NCI-H1105 treated with DMSO at 0.1 percent for 48 hours (cell line): ENCODE measurements at places on chromosomes 12 and 14.

DNA sequence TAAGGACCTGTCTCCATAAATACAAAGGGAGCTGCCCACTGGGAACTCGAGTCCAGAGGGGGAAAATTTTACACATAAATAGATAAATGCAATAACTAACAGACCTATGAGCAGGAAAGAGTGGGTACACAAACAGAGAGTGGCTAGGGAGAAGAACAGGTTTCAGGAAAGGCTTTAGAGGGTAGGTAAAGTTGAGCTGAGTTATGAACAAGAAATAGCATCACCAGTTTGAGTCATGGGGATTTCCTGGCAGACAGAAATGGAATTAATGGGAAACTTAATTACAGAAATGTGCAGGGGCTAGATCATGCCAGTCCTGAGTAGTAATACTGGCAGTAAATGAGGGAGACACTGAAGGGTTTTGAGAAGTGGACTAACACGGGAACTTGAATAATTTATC, 58.0 kb upstream of the CCDC175 start:
- no peak for DNase-seq

GRCh38 chr12:6524648-6525047, 9.7 kb upstream of the GAPDH start:
- DNase-seq = no peak

GRCh38 chr14:41606282-41606531, 469 bp upstream of the LRFN5 start:
- DNase-seq = peak; percentile 91

GRCh38 chr14:80956922-80957321, 1.5 kb downstream of the TSHR start:
- no peak for DNase-seq

DNA sequence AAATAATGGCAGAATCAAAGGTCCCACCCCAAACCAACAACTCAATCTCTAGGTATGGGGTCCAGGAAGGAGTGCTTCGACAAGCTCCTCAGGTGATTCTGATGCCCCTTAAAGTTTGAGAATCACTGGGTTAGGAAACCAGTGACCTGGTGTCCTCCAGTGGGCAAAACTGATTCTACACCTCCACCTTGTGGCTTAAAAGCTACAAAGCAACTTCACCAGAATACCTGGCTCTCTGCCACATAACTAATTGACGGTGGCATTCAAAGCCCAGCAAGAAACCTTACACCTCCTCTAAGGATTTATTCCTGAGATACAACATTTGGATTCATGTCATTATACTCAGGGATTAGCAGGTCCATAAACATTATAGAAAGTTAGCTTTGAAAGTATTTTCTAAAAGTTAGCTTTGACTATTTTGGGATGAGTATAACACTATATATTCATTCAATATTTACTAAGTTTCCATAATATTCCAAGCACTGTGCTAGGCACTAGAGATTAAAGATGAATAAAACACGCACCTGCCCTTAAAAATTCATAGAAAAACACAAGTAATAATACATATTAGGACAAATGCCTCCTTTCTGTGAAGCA, 45.4 kb downstream of the DCAF5 start:
- DNase-seq = peak; percentile 89

DNA sequence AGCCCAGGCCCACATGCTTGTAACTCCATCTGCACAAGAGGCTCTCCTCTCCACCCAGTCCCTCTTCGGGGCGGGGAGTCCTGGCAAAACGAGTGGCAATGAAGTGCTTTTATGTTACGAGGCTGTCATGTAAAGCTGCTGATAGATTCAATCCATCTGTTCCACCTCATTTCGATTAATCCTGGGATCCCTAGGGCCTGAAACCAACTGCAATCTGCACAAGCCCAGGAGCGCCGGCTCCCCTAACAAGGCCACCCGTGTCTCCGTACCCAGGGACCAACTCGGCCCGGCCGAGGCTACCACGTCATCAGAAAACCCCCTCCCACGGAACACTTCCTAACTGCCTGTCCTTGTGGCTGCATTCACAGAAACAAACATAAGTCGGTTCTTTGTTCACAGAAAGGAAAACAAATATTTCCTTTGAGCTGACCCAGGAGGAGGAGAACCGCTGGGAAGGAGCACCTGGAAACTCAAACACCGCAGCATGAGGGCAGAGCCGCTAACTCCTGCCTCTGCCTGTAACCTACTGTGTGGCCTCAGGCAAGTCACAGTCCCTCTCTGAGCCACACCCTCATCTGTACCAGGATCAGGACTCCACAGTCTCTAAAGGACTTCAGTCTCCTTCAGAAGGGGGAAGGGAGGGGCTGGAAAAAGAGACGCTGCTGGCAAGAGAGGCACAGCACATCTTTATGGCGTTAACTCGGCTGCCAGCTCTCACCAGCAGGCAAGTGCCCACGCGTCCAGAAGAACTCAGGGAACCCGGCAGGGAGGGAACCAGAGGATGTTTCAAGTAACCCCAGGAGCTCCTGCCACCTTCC, 47.8 kb downstream of the CCDC88C start:
- peak; percentile 17 for DNase-seq

DNA sequence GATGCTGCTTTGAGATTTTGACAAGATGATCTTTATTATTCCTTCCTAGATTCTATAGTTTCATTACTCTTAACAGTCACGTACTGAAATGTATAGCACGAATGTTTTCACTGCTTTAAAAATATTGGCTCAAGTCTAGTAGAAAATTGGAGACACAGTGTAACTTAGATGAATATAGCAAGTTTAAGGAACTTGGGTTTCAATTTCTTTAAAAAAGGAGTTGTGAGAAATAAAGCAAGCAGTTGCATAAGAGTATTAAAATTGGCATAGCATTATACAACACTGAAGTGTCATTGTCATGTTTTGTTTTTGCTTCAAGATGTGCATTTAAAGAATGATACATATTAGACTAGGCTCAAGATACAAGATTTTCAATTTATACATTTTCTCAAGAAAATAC, 624.8 kb upstream of the NOVA1 start:
- no peak for DNase-seq

DNA sequence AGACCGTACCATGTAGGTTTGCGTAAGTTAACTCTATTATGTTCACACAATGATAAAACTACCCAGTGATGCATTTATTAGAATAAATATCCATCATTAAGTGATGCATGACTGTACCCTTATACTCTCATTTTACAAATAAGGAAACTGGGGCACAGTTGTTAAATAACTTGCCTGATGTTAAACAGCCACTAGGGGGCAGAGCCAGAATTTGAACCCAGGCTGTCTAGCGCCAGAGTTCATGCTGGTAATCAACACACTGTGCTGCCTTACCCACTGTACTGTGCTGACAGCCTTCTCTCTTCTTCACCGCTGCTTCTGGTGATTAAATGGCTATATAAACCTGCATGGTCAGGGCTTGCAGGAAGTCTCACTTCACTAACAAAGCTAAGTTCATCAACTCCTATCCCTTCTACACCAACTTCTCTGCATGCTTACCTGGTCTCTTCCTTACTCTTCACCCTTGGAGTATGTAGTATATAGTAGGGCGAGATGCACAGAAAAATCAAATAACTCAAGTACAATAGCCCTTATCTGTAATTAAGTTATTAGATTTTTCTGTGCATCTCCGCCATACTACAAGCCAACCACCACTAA, 43.6 kb upstream of the APPL2 start:
- DNase-seq = no peak

- no peak for DNase-seq
Observed at GRCh38 chr12:122880668-122881067, 15.3 kb downstream of the VPS37B start.

DNA sequence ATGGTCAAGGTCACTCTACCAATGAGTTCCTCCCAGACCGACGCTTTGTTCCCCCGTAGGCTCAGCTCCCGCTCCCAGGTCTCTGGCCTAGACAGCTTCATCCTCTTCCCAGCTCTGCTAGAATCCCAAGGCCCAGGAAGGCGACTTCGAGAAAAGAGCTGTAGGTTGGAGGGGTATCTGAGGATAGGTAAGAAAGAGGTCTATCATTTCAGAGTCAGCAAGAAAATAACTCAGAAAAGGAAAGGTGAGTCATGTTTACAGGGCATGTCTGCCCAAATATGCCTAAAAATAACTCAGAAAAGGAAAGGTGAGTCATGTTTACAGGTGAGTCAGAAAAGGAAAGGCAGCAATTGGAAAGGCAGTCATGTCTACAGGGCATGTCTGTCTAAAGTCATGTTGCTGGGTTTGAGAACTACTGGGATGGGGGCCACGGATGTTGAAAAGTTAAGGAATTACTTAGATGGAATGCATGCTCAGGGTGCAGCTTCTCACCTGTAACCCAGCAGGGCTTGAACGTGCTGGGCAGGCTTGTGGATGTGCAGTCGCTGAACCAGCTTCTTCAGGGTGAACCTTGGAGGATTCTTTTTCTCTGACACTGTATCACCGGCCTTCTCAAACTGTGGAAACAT, 12.2 kb downstream of the TEP1 start:
- DNase-seq = no peak

- DNase-seq = no peak
Observed at GRCh38 chr14:72610831-72611200, 283.1 kb downstream of the DPF3 start.

GRCh38 chr12:57460468-57460784, 841 bp downstream of the GLI1 start:
- no peak for DNase-seq

GRCh38 chr12:75526655-75527511, 15.5 kb upstream of the KRR1 start:
- peak; percentile 62 for DNase-seq

DNA sequence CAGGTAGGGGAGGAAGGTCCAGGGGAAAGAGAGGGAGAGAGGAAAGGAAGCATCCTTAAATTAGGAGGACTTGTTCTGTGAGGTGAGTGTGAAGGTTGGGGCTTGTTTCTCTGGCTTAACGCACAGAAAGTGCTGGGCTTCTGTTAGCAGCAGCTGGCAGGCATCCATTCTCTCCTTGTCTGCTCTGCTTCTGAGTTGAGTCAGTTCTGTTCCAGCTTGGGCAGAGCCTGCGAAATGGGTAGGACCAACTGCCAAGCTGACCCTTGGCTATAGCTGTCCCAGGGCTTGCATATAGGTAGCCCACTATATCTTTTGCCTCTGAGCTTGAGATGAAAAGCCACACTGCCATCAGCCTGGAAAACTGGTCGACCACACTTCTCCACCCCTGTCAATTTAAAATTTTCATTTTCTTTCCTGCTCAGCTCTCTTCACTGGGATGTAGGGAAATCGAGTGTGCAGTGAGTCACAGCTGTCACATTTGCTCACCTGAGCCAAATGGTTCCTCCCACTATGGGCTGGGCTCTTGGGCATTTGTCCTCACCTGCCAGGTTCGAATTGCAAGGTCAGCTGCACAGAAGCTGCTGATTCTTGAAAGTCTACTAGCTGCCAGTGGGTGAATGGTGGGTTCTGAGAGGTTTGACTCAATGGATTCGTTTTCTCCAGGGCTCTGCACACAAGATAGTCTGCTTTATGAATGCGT, 256.4 kb upstream of the PWP1 start:
- DNase-seq = peak; percentile 37

DNA sequence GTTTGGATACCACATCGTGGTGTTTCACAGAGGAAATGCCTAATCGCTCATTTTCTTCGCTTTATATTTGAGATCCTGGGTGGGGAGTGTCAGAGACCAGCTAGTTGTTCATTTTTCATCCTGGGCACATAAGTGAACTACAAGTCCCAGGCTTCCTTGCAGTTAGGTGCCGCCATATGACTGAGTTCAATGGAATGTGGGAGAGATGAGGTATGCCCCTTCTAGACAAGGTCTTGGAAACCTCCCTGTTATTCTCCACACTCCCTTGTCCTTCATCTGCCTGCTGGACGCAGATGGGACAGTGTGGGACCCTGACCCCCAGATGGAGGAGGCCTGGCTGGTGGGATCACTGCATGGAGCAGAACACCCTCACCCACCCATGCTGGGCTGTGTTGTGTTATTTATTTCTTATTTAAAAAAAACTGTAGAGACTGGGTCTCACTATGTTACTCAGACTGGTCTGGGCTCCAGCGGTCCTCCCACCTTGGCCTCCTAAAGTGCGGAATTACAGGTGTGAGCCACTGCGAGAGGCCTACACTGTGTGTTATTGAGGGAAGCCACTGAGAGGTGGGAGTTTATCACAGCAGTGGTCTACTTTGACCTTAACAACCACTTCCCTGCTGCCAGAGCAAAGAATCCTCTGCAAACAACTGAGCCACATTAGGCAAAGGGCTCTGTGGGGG, 42.9 kb upstream of the VRK1 start:
- no peak for DNase-seq

GRCh38 chr12:124927201-124928094, 13.0 kb upstream of the UBC start:
- DNase-seq = no peak

GRCh38 chr14:55077170-55078151, 26.0 kb downstream of the MAPK1IP1L start:
- no peak for DNase-seq

DNA sequence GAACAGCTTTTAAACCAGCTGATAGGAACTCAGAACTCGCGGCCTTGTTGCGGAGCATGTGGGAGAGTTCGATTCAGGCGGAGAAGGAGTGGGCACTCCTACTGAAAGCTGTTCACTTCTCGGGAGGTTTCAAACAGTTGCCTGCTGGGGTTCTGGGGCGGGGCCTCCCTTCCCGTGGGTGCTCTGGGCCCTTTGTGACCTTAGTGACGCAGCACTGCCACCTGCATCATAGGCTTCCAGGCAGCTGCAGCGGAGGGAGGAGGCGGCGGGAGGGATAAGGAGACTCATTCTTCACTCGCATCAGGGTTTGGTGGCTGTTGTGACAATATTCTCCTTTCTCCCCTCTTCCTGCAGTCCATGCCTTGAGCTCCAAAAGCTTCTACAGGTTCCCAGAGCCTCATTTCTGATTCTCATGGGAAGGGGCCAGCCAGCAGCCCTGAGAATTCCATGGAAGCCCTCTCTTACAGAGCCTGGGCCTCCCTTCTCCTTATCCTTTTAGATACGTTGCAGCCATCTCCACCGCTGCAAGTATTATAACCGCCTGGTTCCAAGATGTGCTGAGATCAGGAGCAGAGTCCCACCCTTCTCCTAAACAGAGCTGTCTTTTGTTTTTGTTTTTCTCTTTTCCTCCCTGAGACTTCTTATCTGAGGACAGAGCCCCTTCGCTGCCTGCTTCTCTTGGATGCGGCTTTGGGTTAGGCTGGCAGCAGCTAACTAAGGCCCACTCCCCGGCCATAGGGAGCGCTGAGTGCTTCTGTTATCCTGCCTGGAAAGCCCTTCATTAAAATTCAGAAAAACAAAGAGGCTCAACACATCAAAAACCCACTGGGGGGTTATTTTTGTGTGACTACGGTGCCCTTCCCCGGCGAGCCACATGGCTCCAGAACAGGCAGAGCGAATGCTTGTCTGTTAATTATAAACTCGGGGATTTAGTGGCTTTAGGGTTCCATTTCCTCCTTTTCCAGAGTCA, 67.6 kb upstream of the GPATCH2L start:
- no peak for DNase-seq

- DNase-seq = no peak
Observed at GRCh38 chr14:94110552-94111181, at the start of gene IFI27. TSS of gene IFI27 (plus strand) at chr14:94110736.
